ENCODE measurements at places on chromosomes 13 and 19.

DNA sequence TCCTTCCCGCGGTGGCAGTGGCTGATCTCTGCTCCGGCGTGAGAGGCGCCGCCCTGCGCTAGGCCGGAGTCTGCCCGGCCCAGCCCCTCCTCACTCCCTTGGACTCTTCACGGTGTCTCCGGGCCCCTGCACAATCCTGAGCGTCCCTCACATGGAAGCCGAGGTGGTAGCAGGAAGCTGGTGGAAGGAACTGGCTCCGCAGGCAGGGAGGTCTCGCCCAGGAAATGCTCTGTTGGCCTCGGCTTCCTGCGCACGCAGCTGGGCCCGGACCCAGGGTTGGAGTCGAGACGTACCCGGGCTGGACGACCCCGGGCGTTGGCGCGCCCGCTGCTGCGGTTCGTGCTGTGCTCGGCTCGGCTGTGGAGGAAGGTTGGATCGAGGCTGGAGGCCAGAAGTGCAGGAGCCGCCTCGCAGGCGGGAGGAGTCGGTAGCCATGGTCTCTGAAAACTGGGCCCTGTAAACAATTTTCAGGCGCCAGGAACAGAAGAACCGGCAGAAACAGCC is 46.3 kb downstream of the ZNF724 start:
- no peak for DNase-seq

DNA sequence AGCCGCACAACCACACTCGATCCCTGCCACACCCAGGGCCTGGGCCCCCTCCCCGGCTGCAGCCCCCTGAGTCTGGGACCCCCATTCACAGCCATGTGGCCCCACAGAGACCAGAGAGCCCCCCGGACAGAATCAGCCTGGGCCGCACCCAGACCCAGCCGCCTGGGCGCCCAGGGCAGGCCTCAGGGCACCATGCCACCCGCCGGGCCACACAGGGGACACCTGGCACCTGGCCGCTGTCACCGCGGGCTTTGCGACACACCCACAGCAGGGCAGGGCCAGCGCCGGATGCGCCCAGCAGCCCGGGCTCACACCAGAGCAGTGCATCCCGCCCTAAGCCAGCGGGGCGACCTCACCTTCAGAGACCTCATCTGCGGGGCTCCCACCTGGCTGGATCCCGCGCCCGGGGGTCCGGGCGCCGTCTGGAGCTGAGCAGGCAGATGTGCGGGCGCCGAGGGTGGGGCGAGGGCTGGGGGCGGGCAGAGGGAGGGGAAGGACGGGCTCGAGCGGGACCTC is 443 bp downstream of the TBXA2R start:
- DNase-seq = no peak

DNA sequence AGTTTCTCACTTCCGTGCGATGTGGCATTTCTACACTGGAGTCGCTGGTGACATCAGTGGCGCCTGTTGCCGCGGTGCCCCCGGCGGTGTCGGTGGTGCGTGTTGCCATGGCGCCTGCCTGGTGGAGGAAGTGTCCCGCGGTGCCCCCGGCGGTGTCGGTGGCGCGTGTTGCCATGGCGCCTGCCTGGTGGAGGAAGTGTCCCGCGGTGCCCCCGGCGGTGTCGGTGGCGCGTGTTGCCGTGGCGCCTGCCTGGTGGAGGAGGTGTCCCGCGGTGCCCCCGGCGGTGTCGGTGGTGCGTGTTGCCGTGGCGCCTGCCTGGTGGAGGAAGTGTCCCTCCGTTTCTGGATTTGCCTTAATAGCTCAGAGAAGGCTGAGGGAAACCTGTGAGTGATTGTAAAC is 127.6 kb downstream of the KDM4B start:
- DNase-seq = no peak

GRCh38 chr13:91399189-91400062 is 1.0 kb downstream of the GPC5 start:
- DNase-seq = no peak

Data from SIG-M5 (cell line).